ENCODE measurements at places on chromosomes 6 and 20.

DNA sequence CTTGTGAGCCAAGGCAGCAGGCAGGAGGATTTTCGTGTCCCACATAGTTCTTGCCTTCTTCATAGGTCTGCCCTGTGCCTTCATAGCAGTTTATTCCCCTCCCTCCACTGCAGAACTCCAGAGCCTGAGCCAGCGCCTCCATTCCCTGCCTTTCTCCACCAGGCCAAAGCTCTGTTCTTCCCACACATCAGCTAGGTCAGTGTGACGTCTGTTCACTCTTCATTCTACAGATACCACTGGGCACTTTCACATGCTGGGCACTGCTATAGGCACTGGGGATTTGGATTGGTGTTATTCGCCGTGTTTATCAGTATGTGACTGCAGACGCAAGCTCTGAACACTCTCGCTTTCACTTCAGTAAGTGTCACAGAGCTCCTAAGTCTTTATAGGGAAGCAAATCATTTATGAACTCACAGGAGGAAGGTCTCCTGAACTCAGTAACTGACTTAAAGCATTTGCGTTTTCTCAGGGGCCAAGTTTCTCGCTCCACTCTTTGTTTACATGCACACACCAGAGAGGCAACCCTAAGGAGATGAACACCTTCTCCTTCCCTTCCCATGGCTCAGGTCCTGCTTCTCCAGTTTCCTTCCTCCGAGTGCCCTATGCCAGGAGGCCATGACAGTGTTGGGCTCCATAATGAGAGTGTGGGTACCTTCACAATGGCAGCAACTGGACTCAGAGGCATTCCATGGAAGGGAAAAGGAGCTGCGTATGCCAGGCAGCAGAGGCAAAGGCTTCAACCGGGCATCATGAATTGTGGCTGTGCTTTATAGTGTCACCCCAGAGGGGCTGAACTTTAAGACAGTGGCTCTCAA lies 6.3 kb upstream of the APMAP start:
- no peak for DNase-seq

DNA sequence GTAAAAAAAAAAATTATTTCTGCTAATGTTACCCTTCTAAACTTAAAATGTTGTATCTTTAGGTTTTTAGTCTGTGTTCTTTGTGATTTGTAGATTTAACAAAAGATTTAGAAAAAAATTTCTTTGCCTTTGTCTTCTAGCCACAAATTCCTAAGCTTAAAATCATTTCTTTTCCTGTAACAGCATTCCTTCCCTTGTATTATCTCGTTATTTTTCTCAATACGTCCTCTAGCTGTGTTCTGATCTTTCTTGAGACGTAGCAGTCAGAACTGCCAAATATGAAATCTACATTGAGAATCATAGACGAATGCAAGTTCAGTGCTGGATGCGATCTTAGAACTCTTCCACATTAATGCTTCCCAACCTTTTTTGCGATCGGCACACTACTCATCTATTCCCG lies 283.1 kb downstream of the UTRN start:
- no peak for DNase-seq

- DNase-seq, result no peak
Measured at GRCh38 chr20:45053430-45054351, 47.2 kb downstream of the KCNS1 start.

- no peak for DNase-seq
Measured at GRCh38 chr6:111846066-111846465, 27.2 kb downstream of the FYN start.

DNA sequence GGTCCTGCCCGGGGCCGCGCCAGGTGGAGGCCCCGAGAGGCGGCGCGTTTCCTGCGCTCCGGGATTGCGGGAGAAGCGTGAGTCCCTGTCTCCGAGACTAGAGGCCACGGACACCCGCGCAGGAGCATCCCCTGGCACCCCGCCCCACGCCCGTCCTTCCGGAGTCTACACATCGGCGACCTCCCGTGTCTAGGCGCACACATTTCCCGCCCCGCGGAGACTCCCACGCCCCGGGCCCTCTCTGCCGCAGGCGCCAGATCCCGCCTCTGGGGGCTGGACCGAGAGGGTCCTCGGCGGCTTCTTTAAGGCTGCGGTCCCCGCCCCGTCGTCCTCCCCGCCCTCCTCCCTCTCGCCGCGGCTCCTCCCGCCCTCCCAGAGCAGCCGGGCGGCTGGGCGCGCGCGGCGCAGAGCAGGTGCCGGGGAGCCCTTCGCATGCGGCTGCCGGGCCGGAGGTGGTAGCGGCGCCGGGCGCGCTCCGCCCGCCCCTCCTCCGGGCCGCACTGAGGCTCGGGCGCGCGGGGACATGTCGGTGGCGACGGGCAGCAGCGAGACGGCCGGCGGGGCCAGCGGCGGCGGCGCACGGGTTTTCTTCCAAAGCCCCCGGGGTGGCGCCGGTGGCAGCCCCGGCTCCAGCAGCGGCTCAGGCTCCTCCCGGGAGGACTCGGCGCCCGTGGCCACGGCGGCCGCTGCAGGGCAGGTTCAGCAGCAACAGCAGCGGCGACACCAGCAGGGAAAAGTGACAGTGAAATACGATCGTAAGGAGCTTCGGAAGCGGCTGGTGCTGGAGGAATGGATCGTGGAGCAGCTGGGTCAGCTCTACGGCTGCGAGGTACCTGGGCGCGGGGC lies at the start of gene PPP1R14C:
PPP1R14C (plus strand) TSS at position 375 of the 846 bp plus-strand sequence; CDS start at position 524, 149 bp downstream.
- DNase-seq, result peak; percentile 29

DNA sequence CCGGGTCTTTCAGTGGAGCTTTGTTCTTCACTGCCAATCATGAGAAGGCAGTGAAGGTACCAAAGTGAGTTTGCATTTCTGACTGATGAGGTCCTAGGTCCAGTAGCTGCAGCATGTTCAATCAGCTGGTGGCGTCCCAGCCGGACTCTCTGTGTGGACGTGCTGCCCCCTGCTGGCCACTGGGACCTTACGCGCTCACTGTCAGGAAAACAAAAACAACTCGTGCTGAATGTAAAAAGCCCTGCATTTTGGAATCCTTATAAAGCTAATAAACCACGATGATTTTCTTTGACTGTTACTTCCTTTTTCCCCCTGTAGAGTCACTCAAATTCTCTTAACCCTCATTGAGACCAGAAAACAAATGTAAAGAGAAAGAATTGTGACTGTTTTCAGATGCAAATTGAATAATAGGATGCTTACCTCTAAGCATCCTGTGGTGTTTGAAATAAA lies 4.9 kb upstream of the CD24 start:
- peak; percentile 75 for DNase-seq

- DNase-seq, result peak; percentile 47
Measured at GRCh38 chr6:28710466-28711191, 184.9 kb downstream of the GPX5 start.

DNA sequence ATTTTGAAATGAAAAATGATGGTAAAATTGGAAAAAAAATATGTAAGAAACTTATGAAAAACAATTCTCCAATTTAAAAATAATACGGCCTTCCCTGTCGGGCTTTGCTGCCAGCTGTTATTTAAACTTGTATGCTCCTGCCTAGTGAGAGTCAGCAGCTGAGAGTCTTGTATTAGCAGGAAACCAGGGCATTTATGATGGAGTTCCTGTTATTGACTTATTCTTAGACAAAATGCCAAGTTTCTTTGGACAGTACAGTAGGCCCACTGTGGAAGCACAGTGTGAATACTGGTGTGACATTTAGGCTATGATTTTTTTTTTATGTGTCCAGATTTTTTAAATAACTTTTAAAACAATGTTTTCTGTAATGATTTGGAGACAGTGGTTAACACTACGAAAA lies 42.1 kb downstream of the GMDS start:
- DNase-seq, result no peak

DNA sequence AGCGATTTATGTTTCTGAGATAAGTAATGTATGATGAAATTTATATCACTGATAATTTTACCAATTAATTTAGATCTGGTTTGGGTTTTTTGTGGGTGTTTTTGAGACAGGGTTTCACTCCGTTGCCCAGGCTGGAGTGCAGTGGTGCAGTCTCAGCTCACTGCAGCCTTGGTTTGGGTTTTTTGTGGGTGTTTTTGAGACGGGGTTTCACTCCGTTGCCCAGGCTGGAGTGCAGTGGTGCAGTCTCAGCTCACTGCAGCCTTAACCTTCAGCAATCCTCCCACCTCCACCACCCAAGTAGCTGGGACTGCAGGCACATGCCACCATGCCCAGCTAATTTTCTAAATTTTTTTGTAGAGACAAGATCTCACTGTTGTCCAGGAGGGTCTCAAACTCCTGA lies 13.0 kb downstream of the MRS2 start:
- DNase-seq, result peak; percentile 18

GRCh38 chr6:35425284-35425683 lies 26.9 kb upstream of the FANCE start:
- no peak for DNase-seq

- DNase-seq, result no peak
Measured at GRCh38 chr6:8429821-8430220, 5.5 kb downstream of the SLC35B3 start.

DNA sequence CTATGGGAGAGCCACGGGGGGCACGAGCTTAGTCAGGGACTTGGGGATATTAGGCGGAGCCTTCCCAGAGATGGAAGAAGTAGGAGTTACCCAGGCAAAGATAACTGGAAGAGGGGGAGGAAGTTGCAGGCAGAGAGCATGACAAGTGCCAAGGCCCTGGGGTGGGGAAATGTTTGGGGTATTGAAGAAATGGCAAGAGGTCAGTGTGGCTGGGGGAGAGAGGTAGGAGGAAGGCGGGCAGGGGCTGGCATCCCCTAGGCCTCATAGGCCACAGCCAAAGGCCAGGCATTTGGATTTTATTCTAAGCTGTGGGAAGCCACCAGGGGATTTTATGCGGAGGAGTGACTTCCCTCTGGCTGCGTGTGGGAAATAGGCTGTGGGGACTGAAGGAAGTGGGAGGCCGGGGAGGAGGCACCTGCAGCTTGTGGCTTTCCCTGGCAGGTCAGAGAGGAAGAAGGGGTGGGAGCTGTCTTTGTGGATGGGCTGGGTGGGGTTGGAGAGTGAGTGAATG lies 22.7 kb downstream of the SNAI1 start:
- no peak for DNase-seq

GRCh38 chr6:116158641-116159040 lies 32.7 kb upstream of the COL10A1 start:
- DNase-seq, result no peak

DNA sequence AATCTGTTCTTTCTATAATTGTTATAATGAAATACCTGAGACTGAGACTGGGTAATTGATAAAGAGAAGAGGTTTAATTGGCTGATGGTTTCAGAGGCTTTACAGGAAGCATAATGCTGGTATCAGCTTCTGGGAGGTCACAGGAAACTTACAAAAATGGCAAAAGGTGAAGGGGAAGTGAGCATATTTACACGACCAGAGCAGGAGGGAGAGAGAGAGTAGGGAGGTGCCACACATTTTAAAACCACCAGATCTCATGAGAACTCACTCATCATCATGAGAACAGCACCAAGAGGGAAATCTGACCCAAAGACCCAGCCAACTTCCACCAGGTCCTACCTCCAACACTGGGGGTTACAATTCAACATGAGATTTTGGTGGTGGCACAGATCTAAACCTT lies 2.6 kb upstream of the SIRPB1 start:
- no peak for DNase-seq
